Activated naive CD4-positive, alpha-beta T cell (primary cell): ENCODE measurements at places on chromosomes 11 and 22.
A peak's percentile ranks its signal among the peaks of the same experiment; 100 is the strongest.

DNA sequence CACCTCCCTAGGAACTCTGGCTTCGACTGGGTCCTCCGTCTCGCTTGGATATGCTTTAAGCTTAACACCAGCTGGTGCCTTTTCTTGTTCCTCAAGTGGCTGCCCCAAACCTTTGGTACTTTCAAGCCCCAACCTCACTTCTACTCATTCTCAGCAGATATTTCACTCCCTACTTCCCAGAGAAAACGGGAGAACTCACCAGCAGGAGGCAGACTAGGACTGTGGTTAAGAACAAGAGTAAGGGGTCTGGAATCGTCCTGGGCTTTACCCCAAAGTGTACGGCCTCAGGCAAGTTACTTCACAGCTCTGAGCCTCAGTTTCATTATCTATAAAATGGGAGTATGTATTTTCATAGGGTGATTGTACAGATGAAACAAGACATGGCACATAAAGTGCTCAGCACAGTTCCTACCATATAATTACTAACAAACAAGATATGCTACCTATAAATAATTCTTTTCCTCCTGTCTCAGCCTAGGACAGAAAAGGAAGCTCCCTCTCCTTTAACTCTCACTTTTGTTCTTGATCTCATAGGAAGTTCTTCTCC lies 37.8 kb downstream of the PAMR1 start:
- DNase-seq: no peak

GRCh38 chr22:42160251-42160650 lies 29.6 kb upstream of the CYP2D6 start:
- no peak for DNase-seq

DNA sequence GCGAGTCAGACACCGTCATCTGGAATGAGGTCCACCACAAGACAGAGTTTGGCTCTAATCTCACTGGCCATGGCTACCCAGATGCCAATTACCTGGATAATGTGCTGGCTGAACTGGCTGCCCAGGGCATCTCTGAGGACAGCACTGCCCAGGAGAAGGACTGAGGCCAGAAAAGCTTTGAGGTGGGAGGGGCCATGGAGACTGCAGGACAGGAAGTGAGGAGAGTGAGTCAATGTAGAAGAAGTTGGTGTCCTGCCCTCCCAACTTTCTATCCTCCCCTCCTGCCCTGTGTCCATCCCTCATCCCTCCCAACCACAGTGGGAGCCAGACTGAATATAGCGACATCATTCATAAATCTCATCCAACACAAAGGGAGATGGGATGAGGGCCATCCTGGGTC lies 8.0 kb downstream of the MPEG1 start:
- DNase-seq: no peak

GRCh38 chr22:20586403-20586745 lies 79.0 kb downstream of the MED15 start:
- DNase-seq: no peak

- DNase-seq: peak; percentile 22
These were observed 28.2 kb downstream of the DBX1 start for GRCh38 chr11:20131788-20132666.

GRCh38 chr11:17073370-17074027 lies 4.0 kb downstream of the RPS13 start:
- no peak for DNase-seq

DNA sequence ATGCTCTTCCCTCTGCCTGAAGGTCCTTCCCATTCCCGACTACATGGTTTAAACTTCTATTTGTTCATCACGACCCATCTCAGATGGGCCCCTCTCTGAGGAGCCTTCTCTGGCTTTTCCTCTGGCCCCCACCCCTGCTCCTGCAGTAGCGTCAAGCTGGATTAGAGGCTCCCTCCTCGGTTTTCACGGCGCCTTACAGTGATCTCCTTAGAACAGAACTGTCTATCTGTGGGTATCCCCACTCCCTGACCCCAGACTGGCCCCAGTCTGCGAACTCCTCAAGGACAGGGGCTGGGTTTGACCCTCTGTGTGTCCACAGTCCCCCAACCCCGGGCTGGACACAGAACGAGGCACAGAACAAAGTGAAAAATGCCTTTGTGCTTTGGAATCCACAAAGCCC lies 2.8 kb downstream of the PLEKHB1 start:
- no peak for DNase-seq

- DNase-seq: no peak
These were observed 4.9 kb upstream of the CNTN5 start for GRCh38 chr11:99015634-99016454.

- peak; percentile 4 for DNase-seq
These were observed 65.0 kb downstream of the SFI1 start for GRCh38 chr22:31561238-31561887.

DNA sequence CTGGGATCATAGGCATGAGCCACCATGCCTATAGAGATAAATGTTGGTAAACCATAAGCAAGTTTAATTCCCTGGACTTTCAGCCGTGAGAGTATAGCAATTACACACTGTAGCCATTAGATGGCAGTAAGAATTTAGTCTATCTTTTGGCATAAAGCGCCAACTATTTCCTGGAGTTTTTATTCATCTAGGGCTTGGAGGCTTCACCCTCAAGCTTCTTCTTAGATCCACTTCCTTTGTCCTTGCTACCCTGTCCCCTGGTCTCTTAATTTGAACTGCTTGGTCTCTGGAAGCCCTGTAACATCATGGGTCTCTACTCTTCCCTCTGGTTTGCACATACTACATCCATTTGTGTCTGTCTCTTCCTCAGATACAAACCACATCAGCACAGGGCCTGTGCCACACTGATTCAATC lies 38.2 kb downstream of the OR10A6 start:
- DNase-seq: no peak

GRCh38 chr22:42500161-42500835 lies 19.3 kb downstream of the RRP7A start:
- peak; percentile 75 for DNase-seq

DNA sequence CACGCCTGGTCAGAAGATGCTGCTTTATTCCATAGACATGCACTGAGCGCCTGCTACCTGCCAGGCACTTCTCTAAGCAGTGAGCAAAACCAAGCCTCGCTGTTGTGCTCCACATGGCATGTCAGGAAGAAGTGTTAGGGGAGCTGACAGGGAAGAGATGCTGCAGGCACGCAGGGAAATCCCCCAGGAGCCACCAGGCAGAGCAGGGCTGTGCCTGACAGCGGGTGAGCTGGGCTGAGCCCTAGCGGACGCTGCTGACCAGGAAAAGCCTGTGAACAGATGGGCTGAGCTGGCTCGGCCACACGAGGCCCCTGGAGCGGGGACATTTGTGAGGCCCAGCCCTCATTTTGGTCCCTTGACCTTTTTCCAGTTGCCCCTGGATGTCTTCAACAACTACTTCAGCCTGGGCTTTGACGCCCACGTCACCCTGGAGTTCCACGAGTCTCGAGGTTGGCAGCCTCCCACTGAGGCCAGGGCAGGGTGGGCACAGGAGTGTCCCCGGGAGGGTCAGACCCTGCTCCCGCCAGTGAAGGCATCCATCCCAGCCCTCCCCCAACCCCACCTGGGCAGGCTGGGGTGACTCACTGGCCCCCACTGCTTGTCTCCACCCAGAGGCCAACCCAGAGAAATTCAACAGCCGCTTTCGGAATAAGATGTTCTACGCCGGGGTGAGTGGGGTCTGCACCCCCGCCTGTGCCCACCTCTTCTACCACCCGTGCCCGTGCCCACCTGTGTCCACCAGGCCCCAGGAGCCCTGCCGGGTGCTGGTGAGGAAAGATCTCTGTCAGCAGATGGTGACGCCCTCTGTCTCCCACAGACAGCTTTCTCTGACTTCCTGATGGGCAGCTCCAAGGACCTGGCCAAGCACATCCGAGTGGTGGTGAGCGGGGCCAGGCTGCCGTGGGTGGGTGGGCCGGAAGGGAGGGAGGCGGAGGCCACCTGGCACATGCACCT lies 7.4 kb upstream of the MDK start:
- DNase-seq: no peak
